ENCODE measurements at places on chromosomes 1 and 21. TPM values are rescaled to one million over a fixed set of nuclear protein-coding genes. Genes with fewer than 3 reads are reported as not detected.

DNA sequence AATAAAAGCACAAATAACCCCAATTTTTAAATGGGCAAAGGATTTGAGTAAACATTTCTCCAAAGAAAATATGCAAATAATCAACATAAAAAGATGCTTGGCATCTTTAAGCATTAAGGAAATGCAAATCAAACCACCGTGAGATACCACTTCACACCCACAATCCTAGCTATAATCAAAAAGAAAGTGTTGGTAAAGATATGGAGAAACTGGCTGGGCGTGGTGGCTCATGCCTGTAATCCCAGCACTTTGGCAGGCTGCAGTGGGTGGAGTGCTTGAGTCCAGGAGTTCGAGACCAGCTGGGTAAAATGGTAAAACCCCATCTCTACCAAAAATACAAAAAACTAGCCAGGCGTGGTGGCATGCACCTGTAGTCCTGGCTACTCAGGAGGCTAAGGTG, 16.9 kb downstream of the ARHGEF11 start:
- no peak for DNase-seq

GRCh38 chr1:198234520-198235251, 77.9 kb downstream of the NEK7 start:
- DNase-seq = peak; percentile 43

PDIK1L gene
- total RNA-seq = 6.5 TPM

VTCN1 gene
- not detected for total RNA-seq

CAPN9 gene
- under 0.01 TPM for total RNA-seq

GRCh38 chr1:12245733-12246132, 15.9 kb downstream of the VPS13D start:
- DNase-seq = no peak

S100A7 gene
- not detected for total RNA-seq

DNA sequence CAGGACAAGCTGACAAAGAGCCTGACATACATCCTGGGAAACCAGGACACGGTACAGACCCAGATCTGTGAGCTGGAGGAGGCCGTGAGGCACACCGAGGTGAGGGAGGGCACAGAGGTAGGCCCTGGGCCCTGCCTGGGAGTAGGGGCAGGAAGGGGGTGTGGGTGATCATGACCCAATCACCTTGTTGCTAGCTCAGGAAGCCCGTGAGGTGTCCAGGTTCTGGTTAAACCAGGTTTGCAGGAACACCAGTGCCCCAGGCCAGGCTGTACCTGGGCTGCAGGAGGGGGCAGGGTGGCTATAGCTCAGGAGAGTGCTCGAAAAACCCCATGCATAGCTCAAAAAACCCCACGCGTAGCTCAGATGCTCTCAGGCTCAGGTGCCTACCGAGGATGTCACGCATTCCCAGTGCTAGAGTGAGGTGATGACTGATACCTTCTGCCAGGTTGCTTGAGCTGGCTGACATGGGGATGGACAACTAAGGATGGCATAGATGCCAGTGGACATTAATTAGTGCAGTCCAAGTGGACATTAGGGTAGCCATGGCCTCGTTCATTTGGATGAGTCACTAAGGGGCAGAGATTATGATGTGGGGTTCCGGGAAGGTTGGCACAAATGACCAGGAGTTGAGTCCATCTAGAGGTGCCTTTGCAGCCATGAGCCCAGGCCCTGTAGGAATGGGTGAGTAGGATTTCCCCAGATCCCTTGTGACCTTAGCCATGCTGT, 3.7 kb downstream of the TRIM46 start:
- DNase-seq = peak; percentile 38

- no peak for DNase-seq
Observed at GRCh38 chr1:93190432-93190831, 9.9 kb downstream of the CCDC18 start.

MYOM3 gene
- total RNA-seq = not detected
